ENCODE measurements at places on chromosomes 12 and 14.
A peak's percentile ranks its signal among the peaks of the same experiment; 100 is the strongest.

DNA sequence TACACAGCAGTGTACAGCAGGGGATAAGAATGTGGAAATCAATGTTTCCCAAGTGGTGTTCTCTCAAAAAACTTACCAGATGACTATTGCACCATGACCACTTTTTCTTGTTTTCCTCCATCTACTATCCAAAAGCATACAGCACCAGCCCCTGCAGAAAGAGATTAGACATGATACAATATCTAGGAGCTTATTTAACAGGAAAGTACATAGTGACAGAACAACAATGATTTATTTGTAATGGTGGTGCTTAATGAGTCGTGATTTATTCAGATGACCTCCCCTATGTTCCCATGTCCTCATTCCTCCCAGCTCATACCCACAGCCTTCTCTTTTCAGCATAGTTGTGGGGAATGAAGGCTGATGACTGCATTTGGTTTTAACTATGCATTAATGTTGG lies 413.6 kb downstream of the BTG1 start:
- DNase-seq, result no peak

DNA sequence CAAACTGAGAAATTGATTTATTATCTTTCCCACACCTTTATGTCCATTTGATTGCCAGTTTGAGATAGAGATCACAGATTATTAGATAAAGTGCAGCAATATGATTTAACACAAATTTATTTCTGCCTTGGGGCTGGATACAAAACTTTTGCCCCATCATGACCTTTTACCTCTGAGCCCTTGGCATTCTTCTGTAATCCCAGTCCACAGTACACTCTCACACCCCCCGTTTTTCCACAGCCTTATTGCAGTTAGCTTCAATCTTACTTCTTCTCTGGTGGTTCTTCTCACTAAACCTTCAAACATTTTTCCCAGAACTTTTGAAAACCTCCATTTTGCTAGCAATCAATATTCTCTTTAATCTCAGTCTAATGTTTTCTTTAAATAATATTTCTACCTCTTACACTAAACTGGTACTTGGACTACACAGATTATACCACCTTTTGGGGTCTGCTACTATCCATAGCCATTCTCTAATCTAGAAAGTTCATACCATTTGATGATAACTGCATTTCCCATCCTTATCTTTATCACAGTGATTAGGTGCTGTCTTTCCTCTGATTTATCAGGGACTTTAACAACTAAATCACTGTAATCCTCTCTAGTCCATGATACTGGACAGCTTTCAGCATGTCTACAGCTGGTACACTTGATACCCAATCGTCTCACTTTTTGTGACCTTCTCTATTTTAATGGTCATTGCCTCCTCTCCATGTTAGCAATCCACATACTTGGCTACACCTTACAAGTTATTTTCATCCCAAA lies 186.7 kb upstream of the PDE3A start:
- DNase-seq, result no peak

GRCh38 chr12:43692064-43692463 lies 66.5 kb downstream of the PUS7L start:
- no peak for DNase-seq

- no peak for DNase-seq
These were observed 9.6 kb downstream of the B4GALNT1 start for GRCh38 chr12:57623385-57623784.

- no peak for DNase-seq
These were observed 88.5 kb downstream of the GPR135 start for GRCh38 chr14:59376686-59377085.

DNA sequence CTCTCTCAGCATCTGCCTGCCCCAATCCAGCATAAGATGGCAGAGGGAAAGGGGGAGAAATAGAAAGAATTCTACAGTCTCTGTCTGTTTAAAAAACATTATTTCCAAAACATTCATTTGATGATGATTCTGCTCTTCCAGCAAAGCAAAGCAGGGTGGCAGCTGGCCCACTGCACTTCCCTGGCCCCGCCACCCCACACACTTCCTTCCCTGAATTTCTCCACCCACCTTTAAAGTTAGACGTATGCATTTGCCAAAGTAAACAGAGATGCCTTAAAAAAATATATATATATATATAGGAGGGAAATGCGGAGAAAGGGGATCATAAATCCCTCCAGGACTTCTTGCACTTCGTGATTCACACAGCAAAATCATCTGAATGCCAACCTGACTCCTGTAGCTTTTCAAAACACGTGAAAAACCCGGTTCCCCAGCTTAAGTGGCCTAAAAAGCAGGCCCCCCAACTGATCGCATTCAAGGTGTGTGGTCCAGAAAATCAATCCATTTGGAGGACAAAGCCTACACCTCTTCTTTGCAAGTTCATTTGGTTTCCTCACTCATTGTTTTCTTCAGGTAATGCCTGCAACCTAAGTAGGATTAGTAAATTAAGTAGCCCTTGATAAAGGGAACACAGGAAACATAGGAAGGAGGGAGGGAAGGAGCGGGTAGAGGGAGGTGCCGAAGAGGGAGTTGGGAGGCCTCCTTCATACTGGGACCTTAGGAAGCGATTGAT lies 68.8 kb downstream of the LLPH start:
- DNase-seq, result no peak

- no peak for DNase-seq
These were observed 262.6 kb upstream of the BTG1 start for GRCh38 chr12:92408072-92408900.

DNA sequence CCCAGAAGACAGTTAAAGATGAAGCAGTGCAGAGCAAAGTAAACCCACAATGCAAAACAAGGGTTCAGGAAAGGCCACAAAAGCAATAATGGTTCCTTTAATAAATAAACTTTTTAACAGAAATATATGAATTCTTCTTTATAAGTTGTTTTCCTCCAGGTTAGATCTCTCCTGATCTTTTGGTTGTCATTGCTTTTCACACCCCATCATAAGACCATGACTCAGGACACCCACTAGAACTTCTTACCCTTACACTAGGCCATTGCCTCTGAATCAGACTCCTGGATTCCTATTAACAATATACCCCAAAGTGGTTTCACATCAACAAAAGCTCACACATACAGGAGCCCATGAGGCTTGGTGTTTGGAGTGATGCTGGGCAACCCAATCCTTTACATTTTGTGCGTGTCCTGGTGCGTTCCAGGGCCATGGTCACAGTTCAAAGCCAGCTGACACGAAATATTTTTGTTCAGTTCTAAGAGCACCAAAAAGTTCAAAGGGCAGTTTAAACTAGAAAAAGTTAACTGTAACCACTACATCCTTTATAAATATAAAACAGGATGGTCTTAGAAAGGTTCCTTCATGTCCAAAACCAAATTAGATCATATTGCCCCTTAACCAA lies 187.0 kb downstream of the EPS8 start:
- no peak for DNase-seq

DNA sequence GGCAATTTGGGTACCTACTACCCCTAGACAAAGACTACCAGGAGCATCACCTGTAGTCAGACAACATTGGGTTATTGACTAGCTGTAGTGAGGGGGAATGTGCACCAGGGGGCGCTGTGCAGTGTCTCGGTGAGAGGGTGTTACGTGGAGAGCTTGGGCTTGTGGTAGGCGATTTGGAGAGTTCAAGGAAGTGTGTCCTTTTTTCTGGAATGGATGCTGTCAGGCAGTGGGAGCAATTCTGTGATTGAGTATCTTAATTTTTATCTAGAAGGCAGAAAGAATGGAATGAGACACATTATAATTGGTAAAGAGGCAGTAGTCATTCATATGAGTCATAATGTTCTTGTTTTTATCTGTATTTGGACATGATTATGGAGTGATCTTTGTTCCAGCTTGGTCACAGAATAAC lies 187.7 kb downstream of the GALC start:
- DNase-seq, result peak; percentile 36

- DNase-seq, result no peak
These were observed 152.5 kb upstream of the BTG1 start for GRCh38 chr12:92297932-92298696.

DNA sequence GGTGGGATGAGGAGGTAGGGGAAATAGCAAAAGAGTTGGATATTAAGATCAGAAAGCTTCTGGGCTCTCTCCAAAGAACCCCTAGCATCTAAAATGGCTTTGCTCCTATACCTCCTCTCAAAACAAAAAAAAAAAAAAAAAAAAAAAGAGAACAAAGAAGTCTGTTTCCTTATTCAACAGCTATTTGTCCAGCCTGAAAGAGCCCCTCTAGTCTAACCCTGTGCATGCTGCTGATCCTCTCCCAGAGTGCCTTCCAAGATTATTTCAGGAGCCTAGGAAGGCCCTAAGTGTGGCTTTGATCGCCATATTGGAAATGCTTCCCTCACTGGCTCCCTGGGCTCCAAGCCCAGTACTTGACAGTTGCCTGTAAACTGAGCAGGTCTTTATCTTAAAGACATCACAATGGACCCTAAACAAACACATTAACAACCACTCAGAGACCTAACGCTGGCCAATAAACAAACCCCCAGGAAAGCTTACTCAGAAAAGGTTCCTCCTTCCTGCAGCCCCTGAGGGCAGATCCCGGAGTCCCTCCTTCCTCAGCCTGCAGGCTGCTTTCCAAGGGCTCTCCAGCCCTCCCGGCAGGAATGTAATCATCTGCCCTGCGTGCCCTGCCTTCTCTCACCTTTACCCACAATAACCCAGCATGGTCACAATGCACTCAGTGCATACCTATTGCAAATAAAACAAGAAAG lies 17.4 kb upstream of the COL2A1 start:
- no peak for DNase-seq

- DNase-seq, result no peak
These were observed 11.9 kb downstream of the SLCO1B3 start for GRCh38 chr12:20822415-20822814.

- DNase-seq, result no peak
These were observed 37.7 kb downstream of the CFL2 start for GRCh38 chr14:34676516-34677211.

GRCh38 chr12:50771409-50771808 lies 7.5 kb downstream of the ATF1 start:
- no peak for DNase-seq

- no peak for DNase-seq
These were observed 9.2 kb downstream of the PCBP2 start for GRCh38 chr12:53461059-53461458.

DNA sequence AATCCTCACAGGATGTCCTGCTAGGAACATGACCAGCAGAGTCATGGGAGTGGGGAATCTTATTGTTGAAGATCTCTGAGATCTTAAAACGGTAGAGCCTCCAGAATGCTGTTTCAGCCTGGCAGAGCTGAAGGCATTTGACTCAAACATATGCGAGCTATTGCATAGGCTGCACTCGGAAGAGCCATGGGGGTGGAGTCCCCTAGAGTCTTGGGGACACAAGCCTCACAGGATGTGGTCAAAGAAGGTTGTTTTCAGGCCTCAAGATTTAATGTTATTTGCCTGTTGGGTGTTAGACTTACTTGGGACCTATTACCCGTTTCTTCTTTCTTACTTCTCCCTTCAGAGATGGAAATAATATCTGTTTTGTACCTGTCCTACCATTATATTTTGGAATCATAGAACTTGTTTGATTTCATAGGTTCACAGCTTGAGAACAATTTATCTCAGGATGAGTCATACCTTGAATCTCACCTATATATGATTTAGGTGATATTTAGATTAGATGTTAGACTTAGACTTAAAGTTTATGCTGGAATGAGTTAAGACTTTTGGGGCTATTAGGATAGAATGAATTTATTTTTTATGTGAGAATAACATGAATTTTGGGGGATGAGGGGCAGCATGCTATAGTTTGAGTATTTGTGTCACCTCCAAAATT lies 172.2 kb upstream of the ATP2B1 start:
- DNase-seq, result peak; percentile 11

DNA sequence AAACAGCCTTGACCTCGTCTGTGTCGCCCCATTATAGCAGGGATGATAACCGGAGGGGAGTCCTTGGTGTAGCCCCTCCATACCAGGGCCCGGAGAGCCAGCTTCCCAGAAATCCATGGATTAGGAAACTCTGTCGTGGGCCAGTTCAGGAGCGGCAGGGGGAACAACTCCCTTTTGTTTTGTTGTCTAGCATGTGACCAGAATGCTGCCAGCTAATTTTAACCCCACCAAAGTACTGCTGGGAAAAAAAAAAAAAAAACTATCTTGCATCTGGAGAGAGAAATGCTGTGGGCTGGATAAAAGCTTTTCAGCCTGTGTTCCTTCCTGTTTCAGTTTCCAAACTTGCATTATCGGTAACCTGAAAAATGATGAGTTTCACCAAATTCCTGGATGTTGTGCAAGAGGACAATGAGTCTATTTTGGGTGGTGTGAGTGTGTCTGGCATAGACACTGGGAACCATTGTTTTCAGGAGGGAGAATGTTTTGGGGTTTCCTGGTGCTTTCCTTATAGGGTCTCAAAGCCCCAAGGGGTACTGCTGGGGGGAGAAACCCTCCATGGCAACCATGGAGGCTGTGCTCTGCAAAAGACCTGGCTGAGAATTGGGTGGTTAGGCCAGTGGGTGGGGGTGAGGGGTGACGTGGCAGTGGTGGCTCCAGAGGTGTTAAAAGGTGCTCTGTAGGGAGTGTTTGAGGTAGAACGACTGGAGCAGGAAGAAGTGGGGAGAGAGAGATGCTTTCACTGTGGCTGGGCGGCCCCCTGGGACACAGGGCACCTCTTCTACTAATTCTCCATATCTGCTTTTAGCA lies 14.9 kb upstream of the IRF2BPL start:
- no peak for DNase-seq

DNA sequence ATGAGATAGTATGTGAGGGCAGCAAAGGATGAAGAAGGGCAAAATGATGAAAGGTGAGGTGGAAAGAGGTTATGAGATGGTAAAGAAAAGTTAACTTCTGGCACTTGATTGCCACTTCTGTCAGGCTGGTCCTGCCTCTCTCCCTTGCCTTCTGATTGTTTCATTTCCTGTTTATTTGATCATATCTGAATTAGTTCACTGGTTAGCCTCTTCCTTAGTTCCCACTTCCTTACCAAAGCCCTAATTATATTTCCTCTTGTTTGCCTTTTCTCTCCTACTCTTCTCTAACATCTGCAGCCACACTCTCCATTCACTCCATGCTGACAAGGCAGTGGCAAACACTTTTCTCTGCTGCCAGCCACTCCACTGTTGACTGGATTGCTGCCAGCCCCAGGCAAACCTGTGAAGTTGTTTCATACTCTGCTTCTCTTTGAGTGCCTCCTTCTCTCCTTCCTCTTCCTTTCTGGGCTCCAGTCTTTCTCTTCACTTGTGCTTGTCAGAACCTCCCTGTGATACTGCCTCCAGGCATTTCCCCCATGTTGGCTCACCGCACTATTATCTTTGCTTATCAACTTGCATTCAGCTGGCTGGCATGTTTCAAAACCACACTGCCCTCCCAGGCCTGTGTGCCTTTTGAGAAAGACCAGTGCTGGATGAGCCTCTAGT lies 8.1 kb downstream of the PNP start:
- DNase-seq, result no peak

- DNase-seq, result no peak
These were observed 2.5 kb downstream of the IFI27 start for GRCh38 chr14:94113073-94113472.

DNA sequence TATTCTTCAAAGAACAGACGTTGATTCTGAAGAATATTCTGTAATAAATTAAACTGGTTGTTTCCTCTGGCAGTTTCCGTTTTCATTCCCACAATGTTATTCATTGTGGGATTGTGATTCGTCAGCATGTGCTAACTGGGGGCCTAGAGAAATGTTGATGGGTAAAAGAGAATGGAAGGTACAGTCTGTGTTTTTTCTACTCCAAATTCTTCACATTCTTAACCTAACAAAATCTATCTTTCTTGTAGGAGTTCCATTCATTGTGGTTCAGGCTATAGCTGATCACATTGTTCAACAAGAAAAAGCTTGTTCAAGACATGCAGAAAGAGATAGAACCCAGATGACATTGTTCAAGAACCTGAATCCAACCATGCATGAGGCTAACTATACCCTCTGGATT lies 5.9 kb downstream of the CD163 start:
- no peak for DNase-seq
